Hematopoietic multipotent progenitor cell treated with erythropoietin and hydrocortisone succinate and interleukin-3 and kit ligand, for 15 days (in vitro differentiated cells): ENCODE measurements at places on chromosomes 4 and X.

DNA sequence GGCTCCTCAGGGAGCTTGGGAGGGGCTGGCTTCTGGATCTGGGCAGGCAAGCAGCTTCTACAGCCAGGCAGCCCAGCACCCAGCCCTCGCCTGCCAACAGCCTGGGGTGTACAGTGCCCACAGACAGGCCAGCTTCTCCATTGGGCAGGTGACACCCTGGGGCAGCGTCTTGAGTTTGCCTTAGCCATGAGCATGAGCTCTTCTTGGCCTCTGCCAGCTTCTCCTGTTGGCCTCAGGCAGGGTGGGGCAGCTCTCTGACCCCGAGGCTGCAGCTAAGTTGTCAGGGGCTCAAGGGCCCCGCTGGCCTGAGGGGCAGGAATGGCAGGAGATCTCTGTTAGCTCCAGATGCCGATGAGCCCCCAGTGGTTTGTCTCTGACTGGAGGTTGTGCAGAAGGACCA, 7.8 kb upstream of the CNGA2 start:
- DNase-seq = no peak

DNA sequence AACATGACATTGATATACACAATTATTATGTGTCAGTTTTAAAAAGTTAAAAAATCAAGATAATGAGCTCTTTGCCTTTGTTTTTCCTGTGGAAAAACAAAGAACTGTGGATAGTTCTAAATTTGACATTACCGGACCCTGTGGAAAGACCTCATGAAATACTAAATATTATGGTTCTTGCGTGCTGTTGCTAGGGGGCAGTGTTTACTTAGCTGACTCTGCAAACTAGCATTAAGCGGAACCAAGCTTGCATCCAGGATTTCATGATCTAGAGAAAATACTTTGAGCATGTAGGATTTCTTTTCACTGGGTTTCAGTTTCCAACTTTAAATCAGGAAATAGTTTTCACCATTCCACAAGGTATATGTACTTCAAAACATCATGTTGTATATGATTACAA, 33.6 kb downstream of the CLCN4 start:
- peak; percentile 41 for DNase-seq

DNA sequence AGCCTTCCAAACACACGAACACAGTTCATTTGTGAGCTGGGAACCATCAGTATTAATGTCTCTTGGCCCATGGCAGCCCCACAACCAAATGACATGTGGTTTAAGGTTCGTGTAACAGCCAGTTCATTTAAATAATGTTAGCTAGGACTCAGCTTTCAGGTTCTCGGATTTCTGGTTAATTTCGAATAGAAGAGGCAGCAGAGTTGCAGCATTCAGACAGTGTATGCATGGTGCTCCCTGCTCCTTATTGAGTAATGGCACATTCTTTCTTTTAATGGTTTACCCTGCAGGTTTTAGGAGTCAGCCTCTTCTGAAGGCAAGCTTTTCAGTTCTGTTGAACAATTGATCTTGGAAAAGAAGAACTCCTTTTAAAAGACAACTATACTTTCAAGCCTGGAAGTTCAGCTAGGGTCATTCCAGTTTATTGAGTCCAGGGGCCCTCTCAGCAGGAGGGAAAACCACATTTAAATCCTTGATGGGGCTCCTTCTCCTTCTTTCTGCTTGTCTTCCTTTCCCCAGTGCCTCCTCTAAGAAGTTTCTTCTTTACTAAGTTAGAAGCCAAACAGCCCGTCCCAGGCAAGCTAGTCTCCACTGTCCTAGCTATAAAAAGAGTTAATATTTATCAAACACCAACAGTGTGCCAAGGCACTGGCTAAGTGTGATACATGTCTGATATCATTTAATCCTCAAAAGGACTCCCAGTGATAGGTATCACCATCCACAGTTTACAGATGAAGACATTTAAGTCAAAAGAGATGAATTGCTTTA, 5.0 kb upstream of the RNF175 start:
- no peak for DNase-seq

DNA sequence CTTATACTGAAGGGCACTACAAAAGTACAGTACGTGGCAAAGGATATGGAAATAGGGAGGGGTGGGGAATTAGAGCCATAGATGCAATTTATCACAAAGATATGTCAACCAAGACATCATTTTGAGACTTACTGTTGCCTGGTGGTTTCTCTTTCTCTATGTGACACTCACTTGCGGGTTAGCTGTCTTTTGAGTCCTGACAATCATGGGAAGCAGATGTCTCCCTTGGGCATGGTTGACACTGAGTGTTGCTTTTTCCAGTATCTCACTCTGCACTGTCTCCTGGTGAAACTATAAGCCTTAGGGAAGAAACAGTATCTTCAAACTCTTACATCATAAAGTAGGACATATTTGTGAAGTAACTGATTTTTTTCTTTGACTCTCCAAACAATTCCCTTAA, 383.5 kb upstream of the LCORL start:
- DNase-seq = no peak

GRCh38 chr4:20639346-20639745, 60.9 kb upstream of the PACRGL start:
- DNase-seq = no peak

DNA sequence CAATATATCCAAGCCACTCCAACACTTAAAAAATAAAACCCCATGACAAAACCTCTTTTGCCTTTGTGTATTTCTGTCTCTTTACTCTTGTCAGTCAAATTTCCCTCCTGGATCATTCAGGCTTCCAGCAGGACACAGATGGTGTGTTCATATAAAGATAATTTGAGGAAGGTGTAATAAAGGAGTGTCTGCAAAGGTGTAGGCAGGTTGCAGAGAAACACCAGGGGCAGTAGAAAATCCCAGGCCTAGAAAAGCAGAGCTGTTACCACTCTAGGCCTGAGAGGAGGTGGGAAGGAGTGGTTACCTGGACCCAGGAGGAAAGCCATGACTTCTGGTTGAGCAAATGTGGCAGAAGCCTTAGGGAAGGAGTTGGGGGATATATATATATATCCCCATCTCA, 28.8 kb downstream of the CHRNA9 start:
- no peak for DNase-seq

DNA sequence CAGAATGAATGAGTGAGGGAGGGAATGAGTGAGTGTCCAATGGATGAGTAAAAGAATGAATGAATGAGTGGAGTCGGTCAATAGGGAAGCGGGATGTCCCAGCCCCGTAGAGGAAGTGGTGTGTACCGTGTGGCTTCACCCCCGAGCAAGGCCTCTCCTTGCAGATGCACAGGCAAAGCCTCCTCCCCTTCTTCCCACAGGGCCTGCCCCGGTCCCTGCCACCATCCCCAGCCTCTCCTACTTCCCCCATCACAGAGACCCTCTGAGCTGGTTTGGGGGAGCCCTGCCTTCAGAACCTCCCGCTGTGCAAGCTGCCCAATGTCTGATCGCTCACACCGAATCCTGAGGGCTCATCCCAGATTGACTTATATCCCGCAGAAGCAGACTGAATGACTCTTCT, 13.6 kb downstream of the HTRA3 start:
- no peak for DNase-seq

- no peak for DNase-seq
Observed at GRCh38 chrX:40761762-40762161, 26.4 kb upstream of the MED14 start.

GRCh38 chrX:100379388-100379986, 30.6 kb downstream of the PCDH19 start:
- no peak for DNase-seq

DNA sequence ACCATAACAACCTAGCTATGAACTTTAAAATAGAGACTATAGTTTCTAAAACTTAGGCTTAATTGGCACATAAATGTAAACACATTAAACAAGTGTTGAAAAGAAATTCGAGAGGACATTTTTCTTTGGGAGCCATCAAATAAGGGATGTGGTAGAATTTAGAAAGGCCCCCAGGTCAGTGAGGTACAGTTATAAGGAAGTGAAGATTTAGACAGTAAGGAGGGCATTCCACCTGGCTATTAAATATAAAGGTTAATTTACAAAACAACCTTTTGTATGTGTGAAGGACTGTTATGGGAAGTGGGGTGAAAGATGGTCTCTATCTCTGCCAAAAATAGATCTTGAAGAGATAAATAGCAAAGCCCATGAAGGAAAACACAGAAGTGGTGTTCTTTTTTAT, 83.9 kb downstream of the AFF1 start:
- DNase-seq = no peak

- no peak for DNase-seq
Observed at GRCh38 chr4:174358829-174359228, 75.1 kb downstream of the CEP44 start.

DNA sequence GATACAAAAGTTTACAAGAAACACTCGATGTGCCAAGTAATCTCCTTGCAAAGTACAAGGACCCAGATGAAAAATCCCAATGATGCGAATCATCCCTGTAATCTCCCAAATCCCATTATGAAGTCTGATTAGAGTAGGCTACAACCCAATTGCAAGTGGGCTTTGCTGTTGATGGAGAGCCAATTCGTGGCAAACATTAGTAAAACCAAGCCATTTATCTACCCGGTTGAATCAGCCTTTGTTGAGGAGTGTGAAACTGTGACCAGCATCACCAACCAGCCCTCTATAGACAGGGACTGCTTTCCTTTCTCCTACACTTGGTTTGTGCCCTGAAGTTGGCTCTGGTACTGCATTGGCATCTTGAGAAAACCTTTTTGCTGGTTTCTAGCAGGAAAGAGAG, 1.2 kb upstream of the PRPS2 start:
- DNase-seq = no peak

GRCh38 chr4:111417521-111417920, 727.7 kb upstream of the FAM241A start:
- DNase-seq = no peak

GRCh38 chrX:7926914-7927258, 327 bp downstream of the PNPLA4 start:
- no peak for DNase-seq

GRCh38 chr4:111266937-111267336, 644.1 kb upstream of the PITX2 start:
- no peak for DNase-seq
